ENCODE measurements at places on chromosomes 16 and 17.

- no peak for DNase-seq
Observed at GRCh38 chr16:3858801-3859200, 21.7 kb downstream of the CREBBP start.

GRCh38 chr17:22707626-22708025 lies 1015.3 kb downstream of the KCNJ18 start:
- no peak for DNase-seq

DNA sequence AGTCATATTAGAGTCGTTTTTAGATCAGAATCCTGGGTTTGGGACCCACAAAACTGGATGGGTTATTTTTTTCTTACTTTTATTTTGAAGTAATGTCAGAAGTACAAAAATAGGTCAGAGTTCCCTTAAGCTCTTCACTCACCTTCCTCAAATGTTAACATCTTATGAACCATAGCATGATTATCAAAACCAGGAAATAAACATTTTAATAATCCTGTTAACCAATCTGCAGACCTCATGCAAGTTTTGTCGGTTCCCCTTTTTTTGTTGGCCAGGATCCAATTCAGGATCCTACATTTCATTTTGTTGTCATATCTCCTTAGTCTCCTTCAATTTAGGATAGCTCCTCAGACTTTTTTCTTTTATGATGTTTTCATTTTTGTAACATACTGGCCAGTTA lies 162.0 kb downstream of the CHD9 start:
- DNase-seq, result no peak

GRCh38 chr17:82470065-82470464 lies 11.5 kb downstream of the NARF start:
- DNase-seq, result no peak

DNA sequence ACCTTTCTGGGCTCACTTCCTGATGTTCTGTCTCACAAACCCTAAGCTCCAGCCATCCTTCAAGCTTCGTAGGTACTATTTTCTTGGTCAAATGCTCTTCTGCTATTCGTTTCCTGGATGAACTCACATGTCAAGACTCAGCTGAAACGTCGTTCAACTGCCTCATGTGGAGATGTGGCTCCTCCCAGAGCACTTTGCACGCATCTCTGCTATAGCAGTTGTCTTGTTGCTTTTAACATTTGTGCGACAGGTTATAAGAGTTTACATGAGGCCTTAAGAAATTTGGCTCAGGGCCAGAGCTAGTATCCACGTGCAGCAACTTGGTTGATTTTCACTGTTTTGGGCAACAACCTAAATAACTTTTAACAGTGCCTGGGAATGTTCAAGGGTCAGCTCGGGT lies 2.8 kb upstream of the KRT40 start:
- no peak for DNase-seq

- no peak for DNase-seq
Observed at GRCh38 chr17:17155568-17155967, 50.6 kb downstream of the PLD6 start.

- DNase-seq, result no peak
Observed at GRCh38 chr17:58382872-58383242, 30.9 kb upstream of the SUPT4H1 start.

- no peak for DNase-seq
Observed at GRCh38 chr17:2070241-2071023, 15.5 kb downstream of the HIC1 start.

- no peak for DNase-seq
Observed at GRCh38 chr17:77428020-77428748, 287.4 kb downstream of the SEC14L1 start.

DNA sequence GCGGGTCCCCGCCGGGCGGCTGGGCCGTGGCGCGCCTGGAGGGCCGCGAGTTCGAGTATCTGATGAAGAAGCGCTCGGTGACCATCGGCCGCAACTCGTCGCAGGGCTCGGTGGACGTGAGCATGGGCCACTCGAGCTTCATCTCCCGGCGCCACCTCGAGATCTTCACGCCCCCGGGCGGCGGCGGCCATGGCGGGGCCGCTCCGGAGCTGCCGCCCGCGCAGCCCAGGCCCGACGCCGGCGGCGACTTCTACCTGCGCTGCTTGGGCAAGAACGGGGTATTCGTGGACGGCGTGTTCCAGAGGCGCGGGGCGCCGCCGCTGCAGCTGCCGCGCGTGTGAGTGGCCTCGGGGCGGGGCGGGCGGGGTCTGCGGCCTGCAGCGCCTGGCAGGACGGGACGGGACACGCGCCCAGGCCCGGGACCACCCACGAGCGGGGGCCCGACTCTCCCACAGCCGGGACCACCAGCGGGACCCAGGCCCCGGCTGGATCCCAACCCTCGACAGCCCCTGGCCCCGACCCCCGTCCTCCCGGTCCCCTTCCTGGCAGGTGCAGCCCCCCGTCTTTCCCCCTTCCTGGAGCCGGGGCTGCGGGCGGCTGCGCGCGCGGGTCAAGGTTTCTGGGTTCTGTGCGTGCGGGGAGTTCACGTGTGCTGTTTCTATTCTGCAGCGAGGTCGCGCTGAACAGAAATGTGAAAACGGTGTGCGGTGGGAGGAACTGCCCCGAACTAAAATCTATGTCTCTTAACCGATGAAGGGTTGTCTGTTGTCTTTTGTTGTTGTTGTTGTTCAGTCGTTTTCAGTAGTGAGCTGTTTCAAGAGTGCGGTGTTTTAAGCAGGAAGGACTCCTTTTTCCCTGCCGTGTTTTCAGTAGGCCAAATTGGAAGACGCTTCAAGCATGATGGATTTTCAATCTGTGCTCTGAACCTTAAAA lies 705 bp downstream of the FOXK2 start:
- DNase-seq, result peak; percentile 48

GRCh38 chr17:13569398-13570123 lies 32.2 kb downstream of the HS3ST3A1 start:
- no peak for DNase-seq

DNA sequence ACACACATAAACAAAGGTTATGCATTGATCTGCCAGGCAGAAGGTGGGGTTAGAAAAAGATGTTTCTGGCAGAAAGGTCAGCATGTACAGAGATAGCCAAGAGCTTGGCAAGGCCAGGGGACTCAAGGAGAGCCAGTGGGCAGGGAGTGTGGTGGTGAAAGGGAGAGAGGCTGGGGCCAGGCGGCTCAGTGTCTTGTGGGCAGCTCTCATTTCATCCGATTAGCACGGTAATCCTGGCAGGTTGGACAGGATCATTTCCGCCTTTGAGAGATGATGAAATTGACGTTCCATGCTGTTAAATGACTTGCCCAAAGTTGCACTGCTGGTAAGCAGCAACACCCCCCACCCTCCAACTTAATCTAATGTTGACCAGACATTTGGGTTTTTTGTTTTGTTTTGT lies 3.6 kb downstream of the CHD9 start:
- DNase-seq, result no peak

- DNase-seq, result no peak
Observed at GRCh38 chr17:49859991-49860953, 12.4 kb upstream of the TAC4 start.

DNA sequence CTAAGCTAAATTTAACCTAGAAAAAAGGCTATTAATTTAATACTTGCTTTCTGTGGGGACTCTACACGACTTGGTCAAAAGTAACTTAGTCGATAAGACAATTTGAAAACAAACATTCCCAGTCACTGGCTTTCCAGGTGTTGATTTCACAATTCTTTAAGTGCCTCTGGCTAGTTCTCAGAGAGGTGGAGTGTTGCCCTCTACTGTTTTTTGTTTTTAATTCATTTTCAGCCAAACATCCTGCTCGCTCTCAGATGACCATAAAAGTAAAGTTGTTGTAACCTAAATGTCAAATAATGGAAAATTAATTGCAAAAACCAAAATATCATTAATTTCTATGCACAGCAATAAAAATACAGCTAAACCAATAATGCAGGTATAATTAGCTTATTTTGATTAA lies 107.1 kb downstream of the MYO1D start:
- no peak for DNase-seq
